ENCODE measurements at places on chromosomes 11 and 22. TPM values are rescaled to one million over a fixed set of nuclear protein-coding genes. Genes with fewer than 3 reads are reported as not detected.
A peak's percentile ranks its signal among the peaks of the same experiment; 100 is the strongest.

GRCh38 chr11:107804971-107805370 is 53.6 kb downstream of the SLC35F2 start:
- H3K36me3 ChIP-seq: no peaks in the 10 kb centered on the region
- H3K4me1 ChIP-seq: no peaks in the 10 kb centered on the region
- H3K4me3 ChIP-seq: no peak overlapping the region
- no peaks in the 10 kb centered on the region for H3K27me3 ChIP-seq

- peak overlapping the region; percentile 96 for H3K4me3 ChIP-seq
- peaks cover 27% of the 10 kb centered on the region for H3K4me1 ChIP-seq
- DNase-seq: no peak
- H3K36me3 ChIP-seq: peaks cover 23% of the 10 kb centered on the region
These were observed 779 bp downstream of the SELENOH start for GRCh38 chr11:57742087-57742452.

DNA sequence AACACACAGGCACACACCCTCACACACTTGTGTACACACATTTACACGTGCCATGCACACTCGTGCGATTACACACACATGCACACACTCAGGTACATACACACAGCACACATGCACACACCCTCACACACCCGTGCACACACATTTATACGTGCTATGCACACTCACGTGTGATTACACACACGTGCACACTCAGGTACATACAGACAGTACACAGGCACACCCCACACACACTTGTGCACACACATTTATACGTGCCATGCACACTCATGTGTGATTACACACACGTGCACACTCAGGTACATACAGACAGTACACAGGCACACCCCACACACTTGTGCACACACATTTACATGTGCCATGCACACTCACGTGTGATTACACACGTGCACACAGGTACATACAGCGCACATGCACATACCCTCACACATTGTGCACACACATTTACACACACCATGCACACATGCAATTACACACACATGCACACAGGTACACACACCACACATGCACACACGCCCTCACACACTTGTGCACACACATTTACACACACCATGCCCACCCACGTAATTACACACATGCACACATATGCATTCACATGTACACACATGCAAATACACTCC is 4.6 kb downstream of the IFITM10 start:
- H3K36me3 ChIP-seq: no peaks in the 10 kb centered on the region
- H3K27ac ChIP-seq: no peak overlapping the region
- no peaks in the 10 kb centered on the region for H3K27me3 ChIP-seq
- H3K4me1 ChIP-seq: no peaks in the 10 kb centered on the region
- DNase-seq: no peak
- no peak overlapping the region for H3K4me3 ChIP-seq

DNA sequence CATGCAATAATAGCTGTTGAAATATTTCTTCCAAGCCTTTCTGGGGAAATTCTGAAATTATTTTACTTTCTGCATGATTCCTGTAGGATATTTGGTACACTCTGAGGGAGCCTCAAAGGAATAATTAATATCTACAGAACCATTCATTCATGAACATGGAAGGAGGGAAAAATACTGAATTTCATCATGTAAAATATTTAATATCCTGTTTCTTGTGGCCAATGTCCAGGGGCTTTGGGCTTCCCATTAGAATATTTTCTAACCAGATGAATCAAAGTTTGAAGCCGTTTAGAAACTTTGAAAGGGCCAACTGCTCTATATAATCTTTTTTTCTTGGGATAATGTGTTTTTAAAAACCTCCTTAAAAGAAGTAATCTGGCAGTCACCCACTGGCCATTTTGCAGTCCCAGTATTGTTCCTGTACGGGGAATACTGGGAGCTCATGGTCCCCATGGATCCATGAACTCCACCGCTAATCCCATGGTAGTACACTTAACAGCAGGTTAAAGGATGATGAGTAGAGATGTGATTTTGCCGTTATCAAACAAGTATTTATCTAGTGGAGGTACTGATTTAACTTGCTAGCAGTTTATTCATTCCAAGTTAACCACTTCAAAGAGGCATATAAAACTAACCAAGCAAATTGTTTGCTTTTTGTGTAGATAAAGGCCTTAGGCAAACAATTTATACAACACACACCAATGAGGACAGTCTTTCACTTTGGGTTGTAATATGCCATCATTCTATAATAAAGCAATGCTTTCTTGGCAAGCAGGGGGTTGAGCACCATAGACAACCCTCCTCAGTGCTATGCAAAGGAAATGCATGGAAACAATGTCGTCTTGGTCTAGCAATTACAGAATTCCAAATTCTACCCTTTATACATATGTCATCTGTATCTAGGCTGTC is 34.5 kb upstream of the BLID start:
- peaks cover 16% of the 10 kb centered on the region for H3K4me1 ChIP-seq
- no peaks in the 10 kb centered on the region for H3K27me3 ChIP-seq
- H3K36me3 ChIP-seq: no peaks in the 10 kb centered on the region

DNA sequence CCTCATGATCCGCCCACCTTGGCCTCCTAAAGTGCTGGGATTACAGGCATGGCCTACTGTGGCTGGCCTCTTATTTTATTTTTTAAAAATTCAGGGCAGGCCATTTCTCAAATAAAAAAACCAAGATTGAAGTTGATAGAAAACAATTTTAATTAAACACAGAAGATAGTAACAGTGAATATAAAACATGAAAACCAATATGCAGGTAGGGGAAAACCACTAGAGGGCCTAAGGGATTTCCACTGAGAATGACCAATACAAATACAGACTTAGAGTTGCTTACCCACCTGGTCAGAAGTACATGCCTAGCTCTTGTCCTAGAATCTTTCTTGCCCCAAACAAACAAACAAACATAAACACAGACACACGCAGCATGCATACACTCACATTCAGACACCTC is 1.7 kb upstream of the RTCB start:
- H3K27ac ChIP-seq: no peak overlapping the region
- H3K4me3 ChIP-seq: no peak overlapping the region
- peaks cover 7% of the 10 kb centered on the region for H3K4me1 ChIP-seq
- H3K27me3 ChIP-seq: no peaks in the 10 kb centered on the region
- no peaks in the 10 kb centered on the region for H3K36me3 ChIP-seq
- no peak for DNase-seq

DNA sequence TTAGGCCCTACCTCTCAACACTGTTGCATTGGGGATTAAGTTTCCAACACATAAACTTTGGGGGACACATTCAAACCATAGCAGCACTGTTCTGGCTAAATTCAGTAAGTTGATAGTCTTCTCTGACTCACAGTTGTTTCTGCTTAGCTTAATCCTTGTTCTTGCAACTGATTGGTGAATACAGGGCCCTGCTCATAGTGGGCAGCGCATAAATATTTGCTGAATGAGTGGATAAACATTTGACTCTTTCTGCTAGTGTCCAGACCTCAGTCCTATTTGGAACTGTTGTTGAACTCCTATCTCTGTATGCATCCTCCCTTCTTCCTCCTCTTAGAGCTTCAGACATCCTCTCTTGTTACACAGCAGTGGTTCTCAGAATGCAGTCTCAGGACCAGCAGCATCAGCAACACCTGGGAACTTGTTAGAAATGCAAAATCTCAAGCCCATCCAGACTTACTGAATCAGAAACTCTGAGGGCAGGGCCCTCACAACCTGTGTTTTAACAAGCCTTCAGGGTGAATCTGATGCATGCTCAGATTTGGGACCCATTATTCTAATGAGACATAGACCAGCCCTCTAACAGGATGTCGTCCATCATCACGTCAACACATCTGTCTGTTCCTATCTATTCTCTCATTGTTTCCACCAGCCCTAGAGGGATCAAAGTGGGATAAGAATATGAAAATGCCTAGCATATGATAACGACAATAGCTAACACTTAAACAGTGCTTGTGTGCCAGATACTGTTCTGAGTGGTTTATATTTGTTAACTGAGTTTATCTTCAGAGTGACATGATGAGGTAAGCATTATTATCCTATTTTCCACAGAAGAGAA is 22.3 kb downstream of the SPON1 start:
- H3K27ac ChIP-seq: no peak overlapping the region
- H3K27me3 ChIP-seq: no peaks in the 10 kb centered on the region
- H3K4me3 ChIP-seq: no peak overlapping the region
- H3K4me1 ChIP-seq: no peaks in the 10 kb centered on the region

DNA sequence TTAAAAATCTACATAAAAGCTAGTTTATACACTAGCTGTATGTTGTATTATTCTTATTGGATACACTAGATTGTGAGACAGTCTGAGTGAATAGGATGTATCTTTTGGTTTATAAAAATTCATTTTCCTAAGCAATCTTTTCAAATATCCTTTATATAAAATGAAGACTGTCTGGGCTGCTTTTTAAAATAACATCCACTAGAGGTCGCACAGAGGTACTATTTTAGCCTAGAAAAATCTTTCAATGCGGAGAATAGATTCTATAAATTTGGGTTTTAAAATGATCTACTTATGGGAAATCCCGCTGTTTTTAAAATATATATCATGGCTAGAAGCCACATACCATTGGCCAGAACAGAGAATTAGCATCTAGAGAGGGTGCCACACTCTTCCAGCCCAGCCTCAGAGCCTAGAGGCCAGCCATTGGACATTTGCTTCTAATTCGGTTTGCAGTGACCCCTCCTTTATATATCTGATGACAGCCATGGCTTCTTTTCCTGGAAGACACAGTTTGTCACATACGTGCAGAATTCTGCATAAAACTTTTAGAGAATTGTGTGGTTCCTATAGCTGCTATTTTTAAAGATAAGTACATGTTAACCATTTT is 7.3 kb downstream of the C11orf97 start:
- H3K36me3 ChIP-seq: no peaks in the 10 kb centered on the region
- H3K4me3 ChIP-seq: no peak overlapping the region
- no peaks in the 10 kb centered on the region for H3K27me3 ChIP-seq
- H3K27ac ChIP-seq: no peak overlapping the region

- H3K4me1 ChIP-seq: no peaks in the 10 kb centered on the region
- H3K27ac ChIP-seq: no peak overlapping the region
- H3K36me3 ChIP-seq: no peaks in the 10 kb centered on the region
- no peaks in the 10 kb centered on the region for H3K27me3 ChIP-seq
These were observed 7.8 kb downstream of the AMPD3 start for GRCh38 chr11:10462746-10463300.

DNA sequence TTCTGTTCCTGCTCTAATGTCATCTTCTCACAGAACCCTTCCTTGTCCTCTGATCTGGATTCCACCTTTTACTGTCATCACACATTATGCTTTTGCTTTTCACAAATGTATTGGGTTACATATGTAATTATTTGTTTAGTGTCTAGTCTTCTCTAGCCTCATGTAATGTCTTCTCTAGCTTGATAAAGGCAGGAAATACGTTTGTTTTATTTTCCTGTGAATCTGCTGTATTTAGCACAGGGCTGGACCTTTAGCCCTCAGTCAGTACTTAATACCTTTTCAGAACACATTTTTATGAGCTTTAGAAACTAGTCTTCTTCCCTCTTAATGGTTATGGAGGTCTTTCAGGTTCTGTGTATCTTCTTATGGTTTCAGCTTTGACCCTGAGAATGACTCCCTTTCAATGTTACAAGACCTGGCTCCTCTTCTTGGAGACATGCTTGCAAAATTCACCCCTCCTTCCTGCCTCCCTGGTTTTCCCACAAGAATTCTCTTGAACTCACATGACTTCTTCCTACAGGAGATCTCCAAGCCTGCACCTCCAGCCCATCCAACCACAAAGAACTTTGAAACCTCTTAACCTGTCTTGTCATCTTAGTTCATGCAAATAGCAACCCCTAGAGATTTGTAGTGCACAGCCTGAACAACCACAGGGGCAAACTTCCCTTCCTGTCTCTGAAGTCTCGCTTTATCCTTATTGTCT is 132.7 kb upstream of the DDI1 start:
- H3K36me3 ChIP-seq: no peaks in the 10 kb centered on the region
- DNase-seq: no peak
- H3K27me3 ChIP-seq: no peaks in the 10 kb centered on the region
- no peak overlapping the region for H3K4me3 ChIP-seq
- no peak overlapping the region for H3K27ac ChIP-seq
- no peaks in the 10 kb centered on the region for H3K4me1 ChIP-seq

GRCh38 chr11:43708776-43709175 is 28.2 kb downstream of the HSD17B12 start:
- H3K4me1 ChIP-seq: no peaks in the 10 kb centered on the region
- no peak for DNase-seq
- H3K27me3 ChIP-seq: no peaks in the 10 kb centered on the region
- no peak overlapping the region for H3K27ac ChIP-seq
- no peak overlapping the region for H3K4me3 ChIP-seq

DNA sequence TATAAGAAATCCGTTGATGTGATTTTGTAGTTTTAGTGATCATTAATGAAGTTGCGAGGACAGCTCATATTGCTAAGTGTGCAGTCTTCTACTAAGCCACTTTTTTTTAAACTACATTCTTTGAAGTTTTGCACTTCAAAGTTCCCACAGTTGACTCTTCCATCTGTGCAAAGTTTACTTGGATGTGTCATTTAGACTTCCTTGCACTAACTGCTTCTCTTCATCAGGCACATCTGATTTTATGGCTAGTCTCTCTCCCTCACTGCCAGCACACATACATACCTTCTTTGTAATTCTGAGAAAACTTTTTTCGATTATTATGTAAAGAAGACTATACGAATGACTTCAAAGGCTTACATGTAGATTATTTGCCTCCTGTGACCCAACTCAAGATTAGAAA is 250.0 kb downstream of the DYNC2H1 start:
- no peak for DNase-seq
- no peaks in the 10 kb centered on the region for H3K4me1 ChIP-seq
- no peaks in the 10 kb centered on the region for H3K36me3 ChIP-seq
- no peak overlapping the region for H3K4me3 ChIP-seq

DNA sequence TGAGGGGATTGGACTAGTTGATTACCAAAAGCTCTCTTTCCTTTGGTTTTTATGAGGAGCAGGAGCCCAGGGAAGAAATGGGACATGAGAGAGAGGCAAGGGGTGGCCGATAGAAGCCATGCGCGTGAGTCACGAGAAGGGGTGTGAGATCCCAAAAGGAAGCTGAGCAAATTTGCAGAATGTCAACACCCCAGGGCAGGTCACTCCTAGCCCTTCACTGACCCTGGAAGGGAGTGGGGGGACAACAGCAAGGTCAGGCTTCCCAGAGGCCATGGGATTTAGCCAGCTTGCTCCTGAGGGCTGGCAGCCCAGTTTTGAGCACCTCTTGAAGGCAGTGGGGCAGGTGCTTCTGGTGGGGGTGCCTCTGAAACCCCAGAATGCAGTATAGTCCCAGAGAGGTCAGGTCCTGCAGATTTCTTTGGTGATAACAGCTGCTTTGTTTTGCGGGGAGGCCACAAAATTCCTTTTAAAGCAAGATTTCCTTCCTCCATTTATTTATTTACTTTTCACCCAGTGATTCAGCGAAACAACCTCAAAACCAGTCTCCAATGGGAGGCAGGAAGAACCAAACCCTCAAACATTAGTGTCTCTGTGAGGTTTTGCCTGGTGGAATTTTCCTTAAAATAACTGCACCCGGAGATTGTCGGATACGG is 40.1 kb upstream of the TIMP3 start:
- no peaks in the 10 kb centered on the region for H3K36me3 ChIP-seq
- H3K4me3 ChIP-seq: no peak overlapping the region
- no peaks in the 10 kb centered on the region for H3K27me3 ChIP-seq
- peak overlapping the region; percentile 67 for H3K27ac ChIP-seq
- peaks cover 10% of the 10 kb centered on the region for H3K4me1 ChIP-seq

GRCh38 chr11:64438986-64439771 is 80.2 kb downstream of the RPS6KA4 start:
- no peaks in the 10 kb centered on the region for H3K36me3 ChIP-seq
- no peak for DNase-seq
- no peak overlapping the region for H3K27ac ChIP-seq
- no peak overlapping the region for H3K4me3 ChIP-seq
- H3K4me1 ChIP-seq: no peaks in the 10 kb centered on the region

Gene MS4A4E
- total RNA-seq: not detected

Gene TMEM132A
- total RNA-seq: 4.0 TPM

Gene SCN4B
- 15.7 TPM for total RNA-seq

Gene YPEL4
- 1.7 TPM for total RNA-seq

Gene HOATZ
- not detected for total RNA-seq

Measured in thyroid gland (tissue), 4 donors.